ENCODE measurements at places on chromosomes 6 and 20.

DNA sequence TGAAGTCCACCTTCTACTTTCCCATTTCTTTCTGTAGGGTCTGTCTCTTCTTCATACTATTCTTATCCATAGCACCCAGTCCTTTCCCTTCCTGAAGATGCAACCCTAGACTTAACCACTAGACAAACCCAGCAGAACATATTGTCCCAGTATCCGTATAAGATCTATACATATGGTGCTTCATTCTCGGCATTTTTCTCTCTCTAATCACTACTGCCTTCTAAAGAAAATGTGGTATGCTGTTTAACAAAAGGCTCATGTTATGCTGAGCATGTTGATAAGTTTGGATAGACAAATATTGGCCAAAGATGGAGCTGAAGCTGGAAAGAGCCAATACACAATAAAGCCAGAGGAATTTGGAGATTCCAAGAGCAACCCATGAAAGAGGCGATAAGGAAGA lies 212.6 kb downstream of the MAFB start:
- no peak for DNase-seq

GRCh38 chr6:109336221-109336961 lies 45.9 kb downstream of the CD164 start:
- no peak for DNase-seq

- no peak for DNase-seq
Measured at GRCh38 chr20:63536997-63537524, at the start of gene PTK6. Gene PTK6 (minus strand): TSS chr20:63537376. CDS start chr20:63537314, 62 bp downstream.

DNA sequence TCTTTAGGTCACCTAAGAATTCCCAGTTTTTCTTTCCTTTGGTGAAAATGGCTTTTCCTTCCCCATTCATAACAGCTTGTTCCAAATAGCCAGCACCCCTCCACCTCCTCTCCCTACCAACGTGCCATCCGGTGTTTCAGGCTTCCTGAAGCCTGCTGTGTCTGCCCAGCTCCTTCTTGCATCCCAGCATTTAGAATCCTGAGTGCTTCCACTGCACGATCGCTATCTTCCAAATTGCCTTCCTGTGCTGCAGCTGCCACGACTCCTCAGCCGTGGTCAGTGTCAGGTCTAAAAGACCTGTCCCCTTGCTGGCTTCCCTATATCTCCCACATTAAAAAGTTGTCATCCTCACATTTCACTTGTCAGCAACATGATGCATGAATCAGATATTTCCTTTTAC lies 550.3 kb upstream of the JARID2 start:
- no peak for DNase-seq

GRCh38 chr6:160979061-160979708 lies 12.4 kb upstream of the MAP3K4 start:
- DNase-seq, result no peak

- no peak for DNase-seq
Measured at GRCh38 chr6:73739096-73739495, 43.1 kb downstream of the CD109 start.

- DNase-seq, result no peak
Measured at GRCh38 chr6:96450082-96450769, 71.4 kb upstream of the UFL1 start.

DNA sequence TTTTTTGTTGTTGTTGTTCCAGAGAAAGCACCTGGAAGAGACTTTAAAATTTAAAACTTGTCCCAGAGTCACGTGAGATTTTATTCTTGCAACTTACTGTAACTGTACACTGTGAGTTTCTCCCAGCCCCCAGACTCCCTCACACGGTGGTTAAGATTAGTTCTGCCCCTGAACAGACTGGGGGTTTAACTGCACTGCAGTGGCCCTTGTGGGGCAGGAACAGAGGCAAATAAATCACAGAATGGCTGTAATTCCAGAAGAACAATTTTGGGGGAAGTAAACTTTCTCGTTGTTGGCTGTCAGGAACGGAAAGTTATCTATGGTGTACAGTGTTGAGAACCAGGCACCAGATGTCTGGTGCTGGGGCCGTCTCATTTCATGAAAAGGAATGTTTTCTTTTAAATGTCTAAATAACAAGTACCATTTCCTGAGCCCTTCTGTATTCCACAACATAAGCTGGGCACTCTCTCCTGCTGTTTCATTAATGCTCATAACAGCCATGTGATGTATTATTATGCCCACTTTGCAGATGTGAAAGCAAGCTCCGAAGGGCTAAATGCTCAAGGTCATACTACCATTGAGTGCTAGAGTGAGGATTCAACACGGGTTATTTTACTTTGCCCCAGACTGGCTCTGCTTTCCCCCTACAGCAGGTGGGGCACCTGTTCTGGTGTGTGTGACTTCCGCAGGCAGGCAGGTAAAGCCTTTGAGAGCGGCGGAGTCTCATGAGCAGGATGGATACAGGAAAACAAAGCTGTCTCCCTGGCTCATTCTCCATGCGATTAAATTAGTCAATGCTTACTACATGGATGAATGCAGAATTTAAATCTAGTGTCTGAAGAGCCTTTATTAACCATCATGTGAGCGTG lies 30.5 kb downstream of the CNKSR3 start:
- no peak for DNase-seq

GRCh38 chr6:139490482-139490881 lies 116.0 kb upstream of the CITED2 start:
- DNase-seq, result no peak

DNA sequence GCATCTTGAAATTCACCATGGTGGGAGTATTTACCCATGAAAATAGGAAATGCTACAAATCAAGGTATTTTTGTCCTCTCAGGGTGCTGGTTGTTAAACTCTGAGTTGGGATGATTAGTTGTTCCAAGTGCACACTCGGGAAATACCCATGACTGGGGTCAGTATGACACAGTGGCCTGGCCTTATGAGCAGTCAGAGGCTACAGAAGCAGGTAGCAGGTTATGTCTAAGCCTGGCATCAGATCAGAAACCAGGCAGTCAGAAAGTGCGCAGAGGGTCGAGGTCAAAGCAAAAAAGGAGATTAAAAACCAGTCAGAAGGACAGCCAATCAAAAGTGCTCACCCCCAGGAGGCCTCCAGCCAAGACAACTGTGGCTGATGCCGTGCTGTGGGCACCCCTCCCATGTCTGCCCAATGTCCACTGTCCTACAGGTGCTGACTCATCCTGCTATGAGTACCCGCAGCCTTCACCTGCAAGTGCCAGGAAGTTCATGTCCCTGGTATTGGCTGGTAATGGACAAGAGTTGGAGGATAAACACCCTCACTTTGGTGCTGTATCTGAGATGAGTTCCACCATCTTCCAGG lies 117.4 kb upstream of the SLC24A3 start:
- DNase-seq, result no peak

GRCh38 chr6:95185874-95186273 lies 391.5 kb upstream of the MANEA start:
- no peak for DNase-seq

GRCh38 chr6:18342223-18342622 lies 44.9 kb upstream of the RNF144B start:
- no peak for DNase-seq

DNA sequence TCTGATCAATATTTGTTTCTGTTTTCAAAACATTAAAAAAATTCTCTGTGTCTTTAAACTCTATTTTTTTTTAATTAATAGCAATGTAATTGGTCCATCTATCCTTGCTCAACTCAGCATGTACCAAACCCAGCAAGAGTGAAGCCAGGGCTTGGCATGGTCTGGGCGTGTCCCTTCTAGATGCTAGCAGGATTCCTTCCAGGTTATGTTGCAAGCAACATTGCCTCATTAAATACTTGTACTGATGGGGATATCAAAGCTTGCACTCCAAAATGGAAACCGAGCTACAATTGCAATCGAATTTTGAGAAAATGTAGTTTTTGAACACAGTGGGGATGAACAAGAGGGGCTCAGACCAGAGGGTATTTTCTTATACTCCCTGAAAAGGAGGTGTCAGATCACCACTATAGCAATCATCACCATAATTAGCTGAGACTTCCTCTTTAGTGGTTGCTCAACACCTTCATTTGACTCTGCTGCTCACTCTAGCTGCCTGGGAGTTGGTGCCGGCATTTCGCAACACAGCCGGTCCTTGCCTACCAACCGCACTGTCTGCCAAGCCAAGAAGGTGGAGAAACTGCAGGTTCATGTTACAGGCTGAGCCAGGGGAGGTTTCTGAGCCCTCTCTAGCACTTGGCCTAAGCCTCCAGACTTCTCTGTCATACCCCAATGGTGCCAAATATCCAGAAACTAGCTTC lies 67.8 kb upstream of the RALGAPA2 start:
- no peak for DNase-seq

GRCh38 chr6:69279805-69280204 lies 517.0 kb downstream of the LMBRD1 start:
- peak; percentile 67 for DNase-seq
